Vagina (tissue), 2 donors: ENCODE measurements at places on chromosomes 1 and 21.

DNA sequence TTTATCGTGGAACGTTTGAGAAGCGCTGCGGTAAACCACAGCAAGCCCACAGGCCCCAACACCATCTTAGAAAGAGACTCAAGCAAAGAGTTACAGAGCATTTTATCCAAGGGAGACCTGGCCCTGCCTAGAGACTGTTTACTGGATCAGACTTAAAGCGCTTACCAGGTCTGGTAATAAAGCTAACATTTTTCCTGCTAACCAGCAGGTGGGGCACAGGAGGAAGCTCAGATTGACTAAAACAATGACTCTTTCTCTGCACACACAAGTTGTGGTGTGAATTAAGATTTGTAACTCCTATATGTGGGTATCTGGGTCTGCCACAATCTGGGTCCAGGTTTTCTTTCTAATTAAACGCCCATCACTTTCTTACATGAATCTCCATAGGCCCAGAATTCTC, 136.5 kb upstream of the ETS2 start:
- DNase-seq = no peak

- DNase-seq = no peak
These were observed 540 bp downstream of the ARHGEF2 start for GRCh38 chr1:155977690-155978324.

- no peak for DNase-seq
These were observed at the start of gene CHI3L1 for GRCh38 chr1:203186446-203187303. Gene CHI3L1 (minus strand): TSS chr1:203186704. CDS start chr1:203186623, 81 bp downstream.

DNA sequence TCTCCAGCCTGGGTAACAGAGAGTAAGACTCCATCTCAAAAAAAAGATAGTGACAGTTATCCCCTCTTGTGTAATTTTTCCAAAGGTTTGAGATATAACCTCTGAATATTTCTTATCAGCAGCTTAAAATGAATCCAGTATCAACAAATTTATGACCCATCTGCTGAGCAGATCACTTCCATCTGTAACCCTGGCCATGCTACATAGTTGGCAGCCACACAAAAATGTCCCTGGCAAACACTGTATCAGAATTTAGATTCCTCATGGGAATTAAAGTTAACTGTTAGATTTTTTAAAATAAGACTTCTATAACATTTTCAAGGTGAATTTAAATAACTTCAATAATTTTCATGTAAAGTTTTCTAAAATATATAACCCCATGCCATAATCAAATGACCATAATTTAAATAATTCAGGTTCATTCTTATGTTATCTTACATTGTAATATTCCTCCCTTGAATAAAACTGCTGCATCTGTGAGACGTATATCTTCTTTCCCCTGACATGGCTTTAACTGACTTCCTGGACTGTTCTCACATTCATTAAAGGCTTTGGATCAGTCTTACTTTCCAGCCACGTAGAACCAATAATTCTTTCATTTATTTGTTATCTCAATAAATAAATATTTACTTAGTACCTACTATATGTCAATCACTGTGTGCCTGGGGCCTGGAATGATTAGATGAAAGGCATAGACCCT, 5.3 kb upstream of the PRPF38B start:
- no peak for DNase-seq

DNA sequence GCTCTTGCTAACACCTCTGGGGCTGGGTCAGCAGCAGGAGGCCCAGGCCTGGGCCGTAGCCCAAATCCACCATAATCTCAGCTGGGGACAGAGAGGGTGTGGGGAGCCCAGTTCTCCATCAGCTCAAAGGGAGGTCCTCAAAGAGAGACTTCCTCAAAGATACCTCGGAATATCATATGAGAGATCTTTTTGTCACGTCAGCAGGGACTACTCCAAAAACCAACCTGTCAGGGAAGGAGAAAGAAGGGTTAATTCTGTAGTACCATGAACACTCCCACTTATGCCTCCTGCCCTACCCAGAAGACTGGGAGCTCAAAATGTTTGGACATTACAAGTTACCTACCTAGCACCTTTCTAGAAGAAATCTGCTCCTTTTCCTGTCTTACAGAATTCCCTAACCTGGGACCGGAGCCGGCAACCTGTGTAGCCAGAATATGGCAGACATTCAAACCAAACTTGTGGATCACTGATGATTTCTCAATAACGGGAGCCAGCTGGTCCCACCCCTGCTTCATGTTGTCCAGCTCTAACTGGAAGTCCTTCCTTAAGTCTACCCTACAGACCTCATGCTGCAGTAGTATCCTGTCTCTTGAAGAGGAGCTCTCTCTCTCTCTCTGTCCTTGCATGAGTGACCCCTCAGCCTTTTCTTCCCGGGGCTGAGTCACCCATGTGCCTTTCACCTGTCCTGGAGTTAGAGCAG, 4.8 kb downstream of the RSPO1 start:
- DNase-seq = no peak

GRCh38 chr21:42597487-42598158, 55.8 kb upstream of the PDE9A start:
- DNase-seq = no peak

DNA sequence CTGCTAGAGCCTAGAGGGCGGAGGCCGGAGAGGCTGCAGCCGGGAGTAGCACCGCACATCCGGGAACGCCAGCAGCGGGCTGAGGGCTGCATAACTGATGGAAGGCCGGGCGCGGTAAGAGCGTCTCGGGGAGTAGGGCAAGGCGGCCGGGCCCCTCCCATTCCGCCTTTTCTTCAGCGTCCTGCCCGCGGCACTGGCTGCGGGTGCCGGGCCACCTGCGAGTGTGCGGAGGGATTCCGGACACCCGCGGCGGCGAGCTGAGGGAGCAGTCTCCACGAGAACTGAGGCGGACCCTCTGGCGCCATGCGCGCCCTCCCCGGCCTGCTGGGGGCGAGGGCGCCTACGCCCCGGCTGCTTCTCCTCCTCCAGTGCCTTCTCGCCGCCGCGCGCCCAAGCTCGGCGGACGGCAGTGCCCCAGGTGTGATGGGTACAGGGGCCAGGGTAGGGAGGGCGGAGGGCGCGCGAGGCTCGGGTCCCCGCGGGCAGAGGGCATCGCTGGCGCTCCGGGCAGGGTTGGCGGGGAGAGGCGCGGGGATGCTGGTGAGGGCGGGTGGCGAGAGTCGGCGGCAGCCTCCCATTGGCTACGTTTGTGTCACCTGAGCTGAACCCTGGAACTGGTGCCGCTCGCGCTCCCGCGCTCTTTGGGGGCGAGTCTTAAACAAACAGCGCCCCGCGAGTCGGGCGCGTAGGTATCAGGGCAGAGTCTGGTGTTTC, 334.4 kb downstream of the SRGAP2C start:
- DNase-seq = no peak

DNA sequence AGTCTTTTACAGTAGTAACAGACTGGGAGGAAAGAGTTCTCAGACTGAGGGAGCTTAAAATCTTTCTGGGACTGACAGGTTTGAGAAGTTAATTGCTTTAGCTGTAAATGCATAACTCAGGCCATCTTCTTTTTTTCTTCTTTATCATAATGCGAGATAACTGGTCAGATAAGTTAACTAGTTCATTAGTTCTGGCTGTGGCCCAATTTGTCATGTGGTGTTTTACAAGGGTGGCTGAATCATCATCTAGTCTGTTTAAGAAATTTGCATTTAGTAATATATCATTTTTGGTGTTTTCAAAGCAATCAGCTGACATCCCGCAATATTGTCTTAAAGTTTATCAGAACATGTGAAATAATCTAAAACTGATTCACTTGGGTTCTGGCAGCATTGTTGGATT, 14.0 kb downstream of the HSD3B2 start:
- DNase-seq = no peak

DNA sequence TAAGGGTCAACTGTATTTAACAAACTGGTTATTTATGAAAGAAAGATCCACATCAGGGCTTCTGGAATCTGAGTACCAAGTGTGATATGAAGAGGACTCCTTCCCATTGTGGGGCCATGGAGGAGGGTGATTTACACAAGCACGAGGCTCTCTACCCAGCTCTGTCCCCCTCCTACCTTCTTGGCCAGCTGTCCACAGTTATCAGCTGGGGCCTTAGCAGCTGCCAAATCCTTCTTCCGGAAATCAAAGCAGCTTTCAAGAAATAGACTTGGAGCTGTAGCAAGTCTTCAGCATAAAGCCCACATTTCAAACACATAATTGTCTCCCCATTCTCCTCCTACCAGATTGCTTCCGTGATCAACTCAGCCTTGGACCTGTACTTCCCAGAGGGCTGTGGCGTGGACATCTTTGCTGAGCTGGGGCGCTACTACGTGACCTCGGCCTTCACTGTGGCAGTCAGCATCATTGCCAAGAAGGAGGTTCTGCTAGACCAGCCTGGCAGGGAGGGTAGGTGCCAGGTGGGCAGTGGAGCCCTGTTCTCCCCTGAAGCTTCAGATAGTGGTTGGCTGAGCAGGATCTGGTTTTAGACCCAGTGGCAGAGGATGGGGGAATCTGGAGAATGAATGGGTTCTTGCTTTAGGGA, 15.5 kb downstream of the AZIN2 start:
- no peak for DNase-seq

DNA sequence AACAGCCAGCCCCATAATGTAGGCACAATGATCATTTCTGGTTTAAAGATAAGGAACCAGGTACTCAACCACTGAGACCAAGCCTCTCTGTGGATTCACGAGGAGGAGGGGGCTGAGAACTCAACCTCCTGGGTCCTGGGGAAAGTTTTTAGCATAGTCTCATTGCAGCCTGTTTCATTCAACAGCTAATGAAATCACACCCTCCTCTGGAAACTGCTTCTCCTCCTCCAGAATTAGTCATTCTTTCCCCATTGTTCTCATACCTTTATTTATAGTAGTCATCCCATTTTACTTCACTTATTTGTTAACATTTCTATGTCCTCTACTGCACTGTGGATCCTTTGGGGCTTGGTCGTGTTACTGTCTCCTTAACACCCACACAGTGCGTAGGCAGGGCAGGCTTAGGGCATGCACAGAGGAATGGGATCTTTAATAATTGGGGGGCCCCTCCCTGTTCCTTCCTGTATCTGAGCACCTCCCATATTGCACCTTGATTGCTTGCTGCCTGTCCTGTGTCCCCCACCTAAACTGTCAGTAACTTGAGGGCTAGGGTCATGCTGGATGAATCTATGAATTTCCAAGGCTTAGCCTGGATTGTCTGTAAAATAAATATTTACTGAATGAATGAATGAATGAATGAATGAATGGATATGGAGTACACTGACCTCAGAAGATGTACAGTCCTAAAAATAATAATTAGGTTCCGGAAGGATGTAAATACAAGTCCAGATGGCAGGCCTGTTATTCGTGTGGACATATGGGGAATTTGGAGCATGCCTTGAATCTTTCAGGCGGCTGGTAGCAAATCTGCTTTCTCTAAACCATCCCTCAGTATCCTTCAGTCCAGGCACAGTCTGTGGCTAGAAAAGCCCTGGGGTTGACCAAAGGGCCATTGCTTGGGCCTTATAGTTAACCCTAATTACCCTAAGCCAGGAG, 153.8 kb upstream of the HMGB4 start:
- peak; percentile 40 for DNase-seq

DNA sequence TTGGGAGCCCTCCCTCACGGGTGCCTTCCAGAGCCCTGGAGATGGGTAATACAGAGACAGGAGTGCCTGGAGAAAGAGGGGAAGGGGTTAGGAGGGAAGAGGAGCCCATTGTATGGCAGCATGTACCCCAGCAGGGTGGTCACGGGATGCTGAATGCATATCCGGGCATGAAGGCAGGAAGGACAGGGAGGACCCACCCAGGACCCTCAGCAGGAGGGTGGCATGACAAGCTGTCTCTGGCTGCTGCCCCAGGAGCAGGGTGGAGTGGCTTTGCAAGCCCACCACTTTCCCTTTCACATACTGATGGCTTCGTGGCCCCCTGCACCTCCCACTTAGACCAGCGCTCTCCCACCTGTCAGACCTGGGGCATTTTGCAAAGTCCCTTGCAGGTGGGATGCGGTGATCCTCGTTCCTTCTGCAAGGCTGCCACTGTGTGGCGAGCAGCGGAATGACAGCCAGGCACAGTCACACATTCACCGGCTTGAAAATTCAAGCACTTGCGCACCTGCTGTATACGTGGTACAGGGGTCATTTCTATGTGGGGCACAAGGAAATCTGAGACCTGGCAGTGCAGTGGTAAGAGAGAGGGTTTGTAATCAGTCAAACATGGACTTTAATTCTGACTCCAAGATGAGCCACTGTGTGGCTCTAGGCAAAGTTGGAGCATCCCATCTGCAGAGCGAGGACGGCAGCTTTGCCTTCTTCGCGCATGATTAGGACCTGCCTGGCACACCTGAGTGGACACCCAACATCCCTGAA, 53.2 kb upstream of the TMEM51 start:
- DNase-seq = no peak

DNA sequence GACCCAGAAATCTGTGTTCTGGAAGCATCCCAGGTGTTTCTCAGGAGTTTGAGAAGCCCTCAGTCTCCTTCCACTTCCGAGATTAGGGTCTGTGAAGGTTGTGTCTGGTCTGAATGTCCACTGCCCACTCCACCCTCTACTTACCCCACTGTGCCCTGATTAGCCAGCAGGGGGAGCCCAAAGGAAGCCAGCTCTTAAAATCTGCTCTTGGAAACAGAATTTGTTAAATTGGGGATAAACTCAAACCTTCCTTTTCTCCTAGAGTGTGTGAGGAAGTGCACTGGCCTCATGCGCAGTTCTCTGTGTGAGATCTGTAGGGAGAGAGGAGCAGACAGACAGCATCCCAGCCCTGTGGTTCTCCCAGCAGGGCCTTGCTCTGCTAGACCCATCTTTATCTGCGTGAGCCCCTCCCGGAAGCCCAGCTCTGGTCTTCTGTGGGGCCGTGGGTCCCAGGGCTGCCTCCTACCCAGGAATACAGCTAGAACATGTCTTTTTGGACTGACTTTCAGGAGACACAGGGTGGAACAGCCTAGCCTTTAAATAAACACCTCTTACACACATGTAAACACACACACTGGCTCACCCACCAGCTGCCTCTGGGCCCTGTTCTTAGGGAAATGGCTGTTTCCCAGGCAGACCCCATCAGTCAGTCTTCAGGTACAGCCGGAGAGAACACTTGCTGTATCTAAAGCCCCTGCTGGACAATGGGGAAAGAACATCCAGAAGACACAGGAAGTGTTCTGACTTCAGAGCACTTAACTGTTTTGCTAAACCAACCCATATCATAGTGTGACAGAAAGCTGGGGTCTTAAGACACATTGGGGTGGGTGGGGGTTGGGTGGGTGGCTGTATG, 52.2 kb downstream of the SMYD2 start:
- DNase-seq = no peak

DNA sequence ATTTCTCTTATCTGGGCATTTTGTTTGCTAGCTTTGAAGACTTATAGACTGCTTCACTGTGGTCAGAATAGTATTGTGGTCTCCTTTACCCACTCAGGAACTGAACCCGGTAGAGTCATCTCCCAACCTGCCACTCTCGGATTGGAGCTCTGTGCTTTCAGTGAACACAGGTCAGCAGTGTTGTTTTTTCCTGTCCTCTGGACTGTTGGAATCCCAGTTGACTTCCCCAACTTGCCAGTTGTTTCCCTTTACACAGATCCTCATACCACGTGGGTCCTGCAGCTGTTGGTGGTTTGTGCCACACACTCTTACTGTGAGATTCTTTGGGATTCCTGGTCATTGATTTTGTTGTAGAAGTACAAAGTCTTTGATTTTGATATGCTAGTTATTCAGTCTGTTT, 214.1 kb downstream of the DYRK1A start:
- DNase-seq = no peak
